ENCODE measurements at places on chromosomes 2 and 18.

DNA sequence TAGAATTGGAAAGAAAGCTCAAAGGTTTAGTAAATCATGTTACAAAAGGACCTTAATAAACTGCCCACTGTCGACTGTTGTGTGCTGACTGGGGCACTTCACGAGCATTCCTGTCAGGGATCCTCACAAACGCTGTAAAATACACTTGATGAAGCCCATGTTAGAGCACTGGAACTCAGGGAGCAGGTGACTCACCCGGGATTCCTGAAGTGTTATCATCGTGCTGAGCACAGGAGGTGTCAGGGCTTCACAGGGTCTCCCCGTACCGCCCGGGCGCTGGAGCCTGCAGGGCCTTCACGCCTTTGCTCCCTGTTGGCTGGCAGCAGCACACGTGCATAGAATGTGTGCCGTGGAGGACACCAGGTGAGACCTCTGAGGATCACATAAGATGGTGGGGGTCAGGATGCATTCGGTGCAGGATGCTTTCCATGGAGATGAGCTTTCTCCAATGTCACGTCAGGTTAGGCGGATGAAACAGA is 187.3 kb downstream of the SNTG2 start:
- no peaks in the 10 kb centered on the region for H3K4me1 ChIP-seq
- H3K4me3 ChIP-seq, result no peak overlapping the region
- no peaks in the 10 kb centered on the region for H3K27me3 ChIP-seq
- no peaks in the 10 kb centered on the region for H3K36me3 ChIP-seq
- no peak for DNase-seq

DNA sequence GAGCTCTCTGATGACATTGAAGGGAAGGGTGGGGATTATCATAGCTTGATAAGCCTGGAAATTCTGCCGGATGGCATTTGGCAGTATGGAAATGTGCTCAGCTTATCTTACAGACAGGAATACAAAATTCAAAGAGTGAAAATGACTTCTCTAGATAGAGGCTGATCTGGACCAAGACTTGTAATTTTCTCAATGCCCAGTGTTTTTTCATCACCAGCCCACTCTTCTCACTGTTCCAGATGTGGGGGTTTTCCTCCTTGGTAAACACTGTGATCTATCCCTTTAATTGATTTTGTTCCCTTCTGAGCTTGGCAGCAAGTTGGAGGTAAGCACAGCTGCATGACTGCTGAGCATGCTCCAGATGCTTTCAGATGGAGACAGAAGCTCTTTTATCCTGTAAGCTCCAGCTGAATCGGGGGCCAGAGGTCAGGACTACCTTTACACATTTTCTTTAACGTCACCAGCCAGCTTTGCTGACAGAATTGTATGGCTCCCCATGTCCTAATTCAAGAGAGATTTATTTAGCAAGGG is 287.4 kb upstream of the TCF4 start:
- H3K4me3 ChIP-seq, result no peak overlapping the region
- H3K27ac ChIP-seq, result no peak overlapping the region
- H3K4me1 ChIP-seq, result no peaks in the 10 kb centered on the region
- no peaks in the 10 kb centered on the region for H3K27me3 ChIP-seq
- no peak for DNase-seq
- no peaks in the 10 kb centered on the region for H3K36me3 ChIP-seq

DNA sequence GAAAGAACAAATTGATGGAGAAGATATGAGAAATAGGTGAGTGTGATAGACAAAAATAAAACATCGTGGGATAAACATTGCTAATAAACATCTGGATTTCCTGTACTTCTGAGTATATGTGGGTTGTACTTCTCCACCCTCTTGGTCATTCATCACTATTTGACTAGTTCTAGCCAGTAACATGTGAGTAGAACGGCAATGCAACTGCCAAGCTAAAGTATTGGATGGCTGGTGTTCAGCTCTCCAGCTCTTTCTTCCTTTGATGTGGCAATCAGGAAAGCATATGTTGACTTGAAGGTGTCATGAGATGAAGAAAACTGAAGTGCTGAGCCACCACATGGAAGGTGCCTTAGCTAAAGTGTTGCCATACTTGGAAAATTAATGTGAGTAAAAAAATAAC is 144.9 kb downstream of the SCG2 start:
- no peaks in the 10 kb centered on the region for H3K4me1 ChIP-seq
- no peak overlapping the region for H3K27ac ChIP-seq
- no peaks in the 10 kb centered on the region for H3K27me3 ChIP-seq
- DNase-seq, result no peak
- H3K4me3 ChIP-seq, result no peak overlapping the region

- DNase-seq, result no peak
- no peak overlapping the region for H3K4me3 ChIP-seq
- no peak overlapping the region for H3K27ac ChIP-seq
- H3K4me1 ChIP-seq, result no peaks in the 10 kb centered on the region
- H3K36me3 ChIP-seq, result no peaks in the 10 kb centered on the region
- H3K27me3 ChIP-seq, result no peaks in the 10 kb centered on the region
Observed at GRCh38 chr18:12751503-12751884, 48.7 kb downstream of the PSMG2 start.

- no peaks in the 10 kb centered on the region for H3K4me1 ChIP-seq
- H3K36me3 ChIP-seq, result no peaks in the 10 kb centered on the region
- no peak overlapping the region for H3K4me3 ChIP-seq
Observed at GRCh38 chr2:83340424-83340823, 1118.7 kb downstream of the SUCLG1 start.
